ENCODE measurements at places on chromosomes 5 and 9.

- H3K4me3 ChIP-seq: no peak overlapping the region
- DNase-seq: no peak
- H3K4me1 ChIP-seq: peaks cover 6% of the 10 kb centered on the region
- H3K36me3 ChIP-seq: no peaks in the 10 kb centered on the region
Measured at GRCh38 chr5:55894135-55894534, 43.0 kb downstream of the IL31RA start.

- no peak overlapping the region for H3K27ac ChIP-seq
- H3K36me3 ChIP-seq: no peaks in the 10 kb centered on the region
- no peaks in the 10 kb centered on the region for H3K4me1 ChIP-seq
Measured at GRCh38 chr5:118553662-118554061, 434.7 kb downstream of the DTWD2 start.

GRCh38 chr5:172544371-172545095 lies 90.2 kb upstream of the SH3PXD2B start:
- peaks cover 2% of the 10 kb centered on the region for H3K4me1 ChIP-seq
- DNase-seq: no peak
- no peak overlapping the region for H3K4me3 ChIP-seq
- H3K36me3 ChIP-seq: no peaks in the 10 kb centered on the region
- H3K27me3 ChIP-seq: peaks cover 10% of the 10 kb centered on the region
- H3K27ac ChIP-seq: no peak overlapping the region

DNA sequence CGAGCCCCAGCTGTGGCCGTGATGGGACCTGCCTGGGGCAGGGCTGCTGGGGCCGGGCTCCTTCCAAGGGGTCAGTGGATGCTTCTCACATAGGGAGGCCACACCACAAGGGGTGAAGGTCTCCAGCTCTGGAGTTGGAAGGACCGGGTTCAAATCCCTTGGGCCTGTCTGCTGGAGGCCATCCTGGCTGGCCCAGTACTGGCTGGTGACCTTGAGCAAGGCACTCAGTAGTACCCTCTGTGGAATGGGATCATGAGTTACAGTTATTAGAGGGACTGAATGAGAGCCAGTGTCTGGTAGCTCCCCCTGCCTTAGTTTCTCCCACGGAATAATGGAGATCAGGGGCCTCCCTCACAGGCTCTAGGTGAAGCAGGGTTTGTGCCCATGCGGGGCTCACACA lies 58.3 kb downstream of the LMX1B start:
- H3K4me1 ChIP-seq: peaks cover 5% of the 10 kb centered on the region
- peaks cover 48% of the 10 kb centered on the region for H3K27me3 ChIP-seq
- H3K27ac ChIP-seq: no peak overlapping the region

DNA sequence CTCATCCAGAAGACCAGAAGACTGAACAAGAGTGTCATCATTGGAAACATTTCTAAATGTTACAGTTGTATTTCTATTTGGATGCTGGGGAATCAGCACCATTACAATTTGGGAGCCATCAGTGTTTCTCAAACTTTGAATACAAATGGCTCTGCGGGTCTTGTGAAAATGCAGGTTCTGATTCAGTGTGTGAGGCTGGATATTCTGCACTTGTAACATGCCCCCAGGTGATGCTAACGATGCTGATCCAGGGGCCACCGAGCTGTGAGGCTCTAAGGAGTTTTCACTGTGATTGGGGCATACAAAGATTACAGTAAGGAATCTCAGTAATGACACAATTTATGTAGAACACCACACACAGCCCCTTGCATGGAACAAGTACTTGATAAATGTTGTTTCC lies 167.7 kb downstream of the ACTL7B start:
- no peaks in the 10 kb centered on the region for H3K4me1 ChIP-seq
- no peak overlapping the region for H3K27ac ChIP-seq
- H3K36me3 ChIP-seq: no peaks in the 10 kb centered on the region
- no peak overlapping the region for H3K4me3 ChIP-seq
- H3K27me3 ChIP-seq: no peaks in the 10 kb centered on the region

DNA sequence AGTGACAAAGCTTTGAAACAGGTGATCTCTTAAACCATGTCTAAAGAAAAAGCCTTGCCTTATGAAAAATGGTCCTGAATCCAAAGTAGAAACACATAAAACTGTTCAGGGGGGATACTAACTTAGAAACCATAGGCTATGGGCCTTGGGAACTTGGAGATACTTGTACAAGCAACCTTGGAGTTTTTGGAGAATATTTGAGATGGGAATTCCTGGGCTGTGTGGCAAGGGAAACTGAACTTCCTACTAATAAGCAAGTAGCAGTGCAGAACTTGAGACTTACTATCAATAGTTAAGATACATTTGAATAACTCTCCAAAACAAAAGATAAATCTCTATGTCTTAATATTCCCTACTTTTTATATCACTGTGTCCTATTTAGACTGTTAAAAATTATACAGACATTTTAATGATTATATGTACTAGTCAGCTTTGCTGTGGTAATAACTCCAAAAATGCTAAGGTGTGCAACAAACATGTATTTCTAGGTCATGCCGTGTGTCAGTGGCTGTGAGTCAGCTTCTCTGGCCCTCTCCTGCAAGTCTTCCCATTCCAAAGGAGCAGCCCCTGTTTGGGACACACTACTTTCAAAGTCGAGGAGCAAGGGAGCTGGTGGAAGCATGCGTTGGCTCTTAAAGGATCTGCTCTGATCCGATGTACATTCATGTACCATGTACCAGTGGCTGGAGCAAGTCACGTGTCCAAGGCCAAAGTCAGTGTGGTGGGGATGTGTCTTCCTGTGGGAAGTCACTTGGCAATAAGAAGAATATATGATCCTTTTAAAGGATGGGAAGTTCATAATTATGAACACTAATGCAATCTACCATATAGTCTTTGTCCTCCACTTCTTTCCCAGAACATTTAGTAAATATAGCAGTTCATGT lies 39.6 kb downstream of the SNX30 start:
- H3K4me3 ChIP-seq: no peak overlapping the region
- H3K4me1 ChIP-seq: peaks cover 32% of the 10 kb centered on the region
- H3K36me3 ChIP-seq: peaks cover 7% of the 10 kb centered on the region
- no peaks in the 10 kb centered on the region for H3K27me3 ChIP-seq

DNA sequence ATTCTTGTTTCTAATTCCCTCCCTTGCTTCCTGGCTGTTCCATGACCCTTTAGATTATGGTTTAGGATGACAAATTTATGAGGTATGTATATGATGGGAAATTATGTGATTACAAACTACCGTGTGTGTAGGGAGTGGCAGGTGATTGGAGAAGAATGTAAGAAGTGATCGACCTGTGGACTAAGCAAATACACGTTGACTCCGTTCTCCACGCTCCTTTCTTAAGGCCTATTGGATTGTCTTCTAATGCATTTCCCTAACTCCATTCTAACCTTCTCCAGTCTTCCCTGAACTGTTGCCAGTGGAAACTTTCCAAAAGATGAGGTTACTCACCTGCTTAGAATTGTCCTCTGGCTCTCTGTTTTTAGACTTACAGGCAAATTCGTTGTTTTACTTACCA lies 36.6 kb downstream of the MVB12B start:
- H3K27me3 ChIP-seq: no peaks in the 10 kb centered on the region
- DNase-seq: no peak
- peaks cover 39% of the 10 kb centered on the region for H3K36me3 ChIP-seq

DNA sequence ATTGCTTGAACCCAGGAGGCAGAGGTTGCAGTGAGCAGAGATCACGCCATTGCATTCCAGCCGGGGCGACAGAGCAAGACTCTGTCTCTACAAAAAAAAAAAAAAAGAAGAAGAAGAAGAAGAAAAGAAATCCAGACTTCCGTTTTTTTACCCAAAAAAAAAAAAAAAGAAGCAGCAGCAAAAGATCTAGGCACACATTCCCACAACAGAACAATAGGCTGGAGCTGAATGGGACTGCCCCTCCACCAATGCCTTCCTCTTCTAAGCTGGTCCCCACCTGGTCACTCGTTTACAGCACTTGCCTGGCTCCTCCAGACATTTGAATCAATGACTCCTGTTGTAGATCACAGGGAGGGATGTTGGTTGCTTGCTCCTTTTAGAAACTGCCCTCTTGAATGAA lies 1.6 kb upstream of the LMAN2 start:
- no peaks in the 10 kb centered on the region for H3K27me3 ChIP-seq
- peaks cover 47% of the 10 kb centered on the region for H3K4me1 ChIP-seq
- peaks cover 14% of the 10 kb centered on the region for H3K36me3 ChIP-seq

DNA sequence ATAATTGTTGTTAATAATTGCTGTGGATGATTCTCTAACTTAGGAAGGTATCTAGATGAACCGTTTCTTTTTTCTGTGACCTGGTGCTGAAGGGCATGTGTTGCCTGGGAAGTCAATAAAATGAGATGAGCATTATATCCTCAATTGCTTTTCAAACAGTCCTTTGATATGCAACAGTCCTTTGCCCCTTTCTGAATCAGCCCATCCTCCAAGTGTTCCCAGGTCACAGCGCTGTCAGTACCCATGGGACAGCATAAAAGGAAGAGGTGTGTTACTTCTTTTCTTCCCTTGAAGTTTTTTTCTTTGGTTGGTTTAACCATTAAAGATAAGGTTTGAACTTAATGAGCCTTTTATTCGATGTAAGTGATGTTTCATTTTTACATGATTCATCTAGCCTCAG lies 651.8 kb downstream of the SEMA5A start:
- DNase-seq: no peak
- H3K4me1 ChIP-seq: no peaks in the 10 kb centered on the region
- H3K27ac ChIP-seq: no peak overlapping the region
- no peaks in the 10 kb centered on the region for H3K27me3 ChIP-seq

GRCh38 chr5:103446813-103447212 lies 115.8 kb downstream of the NUDT12 start:
- H3K4me3 ChIP-seq: no peak overlapping the region
- no peak overlapping the region for H3K27ac ChIP-seq
- H3K36me3 ChIP-seq: no peaks in the 10 kb centered on the region
- H3K27me3 ChIP-seq: peaks cover 5% of the 10 kb centered on the region
- no peaks in the 10 kb centered on the region for H3K4me1 ChIP-seq
- DNase-seq: no peak

- no peak overlapping the region for H3K4me3 ChIP-seq
- peaks cover 9% of the 10 kb centered on the region for H3K4me1 ChIP-seq
- no peak overlapping the region for H3K27ac ChIP-seq
- no peak for DNase-seq
Measured at GRCh38 chr5:10400831-10401230, 40.8 kb upstream of the ROPN1L start.

GRCh38 chr5:147995846-147996245 lies 67.9 kb upstream of the SPINK5 start:
- H3K4me3 ChIP-seq: no peak overlapping the region
- H3K4me1 ChIP-seq: no peaks in the 10 kb centered on the region
- no peak overlapping the region for H3K27ac ChIP-seq
- DNase-seq: no peak
- no peaks in the 10 kb centered on the region for H3K36me3 ChIP-seq
- no peaks in the 10 kb centered on the region for H3K27me3 ChIP-seq

GRCh38 chr5:67591491-67591890 lies 394.9 kb upstream of the CD180 start:
- no peaks in the 10 kb centered on the region for H3K36me3 ChIP-seq
- H3K27ac ChIP-seq: no peak overlapping the region
- no peaks in the 10 kb centered on the region for H3K27me3 ChIP-seq
- no peak for DNase-seq
- no peaks in the 10 kb centered on the region for H3K4me1 ChIP-seq

GRCh38 chr9:93081931-93082330 lies 14.1 kb upstream of the CARD19 start:
- H3K27me3 ChIP-seq: no peaks in the 10 kb centered on the region
- H3K4me1 ChIP-seq: peaks cover 25% of the 10 kb centered on the region
- no peak for DNase-seq

DNA sequence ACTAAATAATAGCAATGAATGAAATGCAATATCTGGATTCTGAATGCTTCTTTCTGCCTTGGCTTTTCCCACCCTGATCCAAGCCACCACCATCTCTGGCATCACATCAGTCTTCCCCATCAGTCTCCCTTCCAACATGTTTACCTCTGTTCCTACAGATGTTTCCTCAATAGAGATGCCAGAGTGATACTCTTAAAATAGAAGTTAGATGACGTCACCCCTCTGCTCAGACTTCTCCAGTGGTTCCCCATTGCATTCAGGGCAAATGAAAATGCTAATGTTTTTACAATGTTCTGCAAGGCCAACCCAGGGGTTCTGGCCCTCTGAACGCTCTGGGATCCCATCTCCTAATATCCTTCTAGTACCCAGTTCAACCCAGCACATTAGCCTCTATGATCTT lies 305.8 kb downstream of the TRIM32 start:
- no peaks in the 10 kb centered on the region for H3K36me3 ChIP-seq
- DNase-seq: no peak
- H3K4me1 ChIP-seq: no peaks in the 10 kb centered on the region
- peaks cover 4% of the 10 kb centered on the region for H3K27me3 ChIP-seq

- H3K36me3 ChIP-seq: no peaks in the 10 kb centered on the region
- no peak overlapping the region for H3K27ac ChIP-seq
- H3K4me1 ChIP-seq: no peaks in the 10 kb centered on the region
- no peak overlapping the region for H3K4me3 ChIP-seq
Measured at GRCh38 chr5:90142541-90142940, 267.0 kb downstream of the CETN3 start.

GRCh38 chr5:1916041-1917001 lies 33.6 kb upstream of the IRX4 start:
- H3K27me3 ChIP-seq: peaks cover 10% of the 10 kb centered on the region
- DNase-seq: no peak

DNA sequence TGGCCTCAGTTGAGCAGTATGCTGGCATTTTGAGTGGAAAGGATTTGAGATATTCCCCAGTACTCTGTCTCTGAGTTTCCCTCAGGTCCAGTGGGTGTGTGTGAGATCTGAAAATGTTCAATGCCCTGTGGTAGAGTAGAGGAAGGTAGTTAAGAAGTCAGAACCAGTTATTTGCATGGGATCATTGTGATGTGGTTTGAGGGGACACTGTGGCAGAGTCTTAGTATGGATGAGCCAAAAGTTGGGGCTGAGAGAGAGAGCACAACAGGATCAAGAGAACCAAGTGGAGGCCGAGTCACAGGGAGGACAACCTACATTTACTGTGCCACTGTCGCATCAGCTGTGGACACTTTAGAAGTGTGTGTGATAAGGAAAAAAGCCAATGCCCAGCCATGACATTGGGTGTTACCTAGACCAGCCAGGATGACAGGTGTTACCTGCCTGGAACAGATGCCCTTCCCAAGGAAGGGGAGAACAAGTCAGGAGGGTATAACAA lies 128.9 kb upstream of the IL12B start:
- peak overlapping the region; percentile 43 for H3K27ac ChIP-seq
- H3K27me3 ChIP-seq: peaks cover 18% of the 10 kb centered on the region
- no peak for DNase-seq
- H3K4me1 ChIP-seq: peaks cover 45% of the 10 kb centered on the region

DNA sequence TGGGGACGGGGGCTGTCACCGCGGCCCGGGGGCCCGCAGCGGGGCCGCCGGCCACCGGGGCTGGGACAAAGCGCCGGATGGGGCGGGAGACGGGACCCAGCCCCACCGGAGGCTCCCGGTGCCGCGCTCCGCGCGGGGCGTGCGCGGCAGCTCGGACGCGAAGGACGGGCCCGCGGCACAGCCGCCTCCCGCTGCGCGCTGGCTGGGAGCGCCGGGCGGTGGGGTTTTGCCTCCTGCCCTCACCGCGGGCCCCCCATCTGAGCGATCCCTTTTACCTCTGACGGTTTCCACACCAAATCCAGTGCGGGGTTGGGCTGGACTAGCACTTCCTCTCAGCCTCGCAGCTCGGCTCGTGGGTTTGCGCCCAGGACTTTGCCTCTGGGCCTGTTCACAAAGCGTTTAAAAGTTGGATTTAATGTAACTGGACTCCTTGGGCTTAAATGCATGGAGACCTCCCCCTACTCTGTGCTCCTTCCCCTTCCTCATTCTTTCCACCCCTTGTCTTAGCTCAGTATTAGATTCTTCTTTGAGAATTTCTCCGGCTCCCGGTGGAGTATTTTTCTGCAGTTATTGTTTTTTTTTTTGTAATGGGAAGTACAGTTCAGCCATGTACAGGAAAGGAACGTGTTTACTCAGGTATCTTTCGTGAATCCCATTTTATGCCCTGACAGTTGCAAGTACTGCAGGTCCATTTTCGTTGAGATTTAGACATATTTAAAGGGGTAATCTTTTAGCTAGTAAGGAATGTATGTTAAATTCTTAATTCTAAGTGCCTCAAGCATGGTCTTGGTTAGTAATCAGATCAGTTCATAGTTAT lies 691 bp downstream of the FCHO2 start:
- H3K4me3 ChIP-seq: peak overlapping the region; percentile 86
- peaks cover 65% of the 10 kb centered on the region for H3K27me3 ChIP-seq
- peak; percentile 32 for DNase-seq

All from activated naive CD8-positive, alpha-beta T cell treated with anti-CD3 and anti-CD28 coated beads for 36 hours (primary cell).